CD4-positive, alpha-beta memory T cell (primary cell): ENCODE measurements at places on chromosomes 6 and 20.

DNA sequence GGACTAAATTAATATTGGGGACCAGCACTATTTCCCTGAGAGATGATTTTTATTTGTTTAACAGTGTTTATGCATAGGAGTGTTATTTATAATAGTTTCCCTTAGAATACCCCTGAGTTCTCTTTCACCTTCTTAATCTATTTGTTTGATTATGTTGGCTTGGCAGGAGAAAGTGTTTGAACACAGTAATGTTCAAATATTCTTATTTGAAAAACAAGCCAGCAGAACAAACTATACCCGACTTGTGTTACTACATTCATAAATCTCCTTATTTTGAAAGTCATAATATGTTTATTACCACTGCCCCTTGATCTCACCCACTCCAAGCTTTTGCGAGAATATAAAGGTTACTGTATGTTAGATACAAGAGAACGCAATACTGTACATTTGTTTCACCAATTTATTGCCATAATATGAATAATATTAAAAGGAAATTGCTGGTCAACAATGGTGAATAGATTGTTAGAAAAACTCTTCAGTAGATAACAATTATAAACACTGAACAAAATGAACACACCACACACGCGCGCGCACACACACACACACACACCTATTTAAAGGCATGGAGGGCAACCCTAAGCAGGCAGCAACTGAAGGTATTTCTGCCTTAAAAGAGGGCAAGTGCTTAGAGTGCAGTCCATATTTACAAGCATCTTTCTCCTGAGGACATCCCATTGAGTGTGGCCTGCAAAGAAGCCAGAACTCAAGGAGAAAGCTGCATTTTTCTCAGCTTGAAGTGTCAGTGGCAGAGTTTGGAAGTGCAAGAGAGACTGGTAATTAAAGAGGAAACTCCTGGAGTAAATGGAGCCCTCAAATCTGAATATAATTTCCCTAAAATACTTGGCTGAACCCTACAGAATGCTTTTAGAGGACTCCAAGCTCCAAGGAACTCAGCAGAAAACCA, 279.4 kb upstream of the MAN1A1 start:
- no peak for DNase-seq

DNA sequence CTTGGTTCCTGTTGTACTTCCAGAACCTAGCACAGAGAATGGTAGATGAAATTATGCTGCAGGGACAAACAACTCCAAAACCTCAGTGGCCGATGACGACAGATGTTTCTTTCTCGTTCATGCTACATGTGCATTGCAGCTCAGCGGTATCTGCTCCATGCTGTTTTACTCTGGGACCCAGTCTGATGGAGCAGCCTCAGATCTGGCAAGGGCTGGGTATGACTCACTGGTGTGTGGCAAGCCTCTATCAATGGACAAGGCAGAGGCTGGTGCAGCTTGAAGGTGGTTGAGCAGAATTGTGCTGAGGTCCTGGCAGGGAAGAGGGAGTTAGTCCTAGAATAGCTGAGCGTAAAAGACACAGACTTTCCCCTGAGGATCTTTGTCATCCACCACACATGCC, 10.3 kb upstream of the BLCAP start:
- DNase-seq, result no peak

GRCh38 chr6:134605034-134605433, 287.1 kb upstream of the SGK1 start:
- DNase-seq, result no peak

- peak; percentile 71 for DNase-seq
Measured at GRCh38 chr6:31901415-31901952, 402 bp downstream of the ZBTB12 start.

DNA sequence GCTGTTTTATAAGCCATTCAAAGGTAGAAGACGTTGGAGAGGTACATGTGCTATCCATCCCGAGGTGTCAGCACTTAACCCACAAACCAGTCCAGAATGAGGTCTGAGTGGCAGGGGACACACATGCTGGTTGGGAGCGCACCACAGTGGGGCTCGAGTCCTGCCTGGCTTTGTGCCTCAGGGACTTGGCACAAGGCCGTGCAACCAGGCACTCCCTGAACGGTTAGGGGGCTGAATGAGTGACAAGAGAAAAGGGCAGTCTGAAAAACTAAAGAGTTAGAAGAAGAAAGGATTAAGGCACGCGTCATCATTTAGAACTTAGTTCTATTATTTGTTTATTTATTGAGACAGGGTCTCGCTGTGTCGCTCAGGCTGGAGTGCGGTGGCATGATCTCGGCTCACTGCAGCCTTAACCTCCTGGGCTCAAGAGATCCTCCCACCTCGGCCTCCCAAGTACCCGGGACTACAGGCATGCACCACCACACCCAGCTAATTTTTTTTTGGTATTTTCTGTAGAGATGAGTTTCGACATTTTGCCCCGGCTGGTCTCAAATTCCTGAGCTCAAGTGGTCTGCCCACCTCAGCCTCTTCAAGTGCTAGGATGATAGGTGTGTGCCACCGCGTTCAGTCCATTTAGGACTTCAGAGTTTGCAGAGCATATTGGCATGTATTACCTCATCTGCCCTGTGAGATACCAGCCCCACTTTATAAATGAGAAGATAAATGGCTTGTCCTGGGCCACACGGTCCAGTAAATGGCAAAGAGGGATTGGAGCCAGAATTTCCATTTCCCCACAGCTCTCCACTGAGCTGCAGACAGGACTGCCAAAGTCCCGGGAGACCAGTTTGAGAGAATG, 47.4 kb upstream of the IRF4 start:
- no peak for DNase-seq

DNA sequence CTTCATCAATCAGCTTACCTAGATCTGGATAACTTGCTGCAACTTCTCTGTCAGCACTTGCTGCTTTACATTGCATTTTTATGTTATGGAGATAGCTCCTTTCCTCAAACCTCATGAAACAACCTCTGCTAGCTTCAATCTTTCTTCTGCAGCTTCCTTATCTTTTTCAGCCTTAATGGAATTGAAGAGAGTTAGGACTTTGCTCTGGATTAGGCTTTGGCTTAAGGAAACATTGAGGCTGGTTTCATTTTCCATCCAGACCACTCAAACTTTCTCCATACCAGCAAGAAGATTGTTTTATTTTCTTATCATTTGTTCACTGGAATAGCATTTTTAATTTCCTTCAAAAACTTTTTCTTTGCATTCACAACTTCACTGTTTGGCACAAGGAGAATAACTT, 48.8 kb upstream of the PAK5 start:
- no peak for DNase-seq

- no peak for DNase-seq
Measured at GRCh38 chr20:24917056-24917455, 32.0 kb upstream of the CST7 start.

DNA sequence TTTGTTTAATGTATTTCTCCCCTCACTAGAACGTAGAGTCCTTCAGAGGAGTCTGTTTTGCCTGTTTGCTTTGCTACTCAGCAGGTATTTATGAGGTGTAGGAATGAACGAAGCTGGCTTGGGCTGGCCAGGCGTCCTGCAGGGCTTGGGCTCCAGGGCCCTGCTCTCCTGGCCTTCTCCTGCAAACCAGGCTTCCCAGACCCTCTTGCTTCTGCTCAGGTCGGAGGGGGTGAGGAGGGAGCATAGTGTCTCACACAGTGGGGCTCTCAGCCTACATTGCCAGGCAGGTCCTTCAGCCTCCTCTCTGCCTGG, 24.6 kb upstream of the MLN start:
- DNase-seq, result no peak

- DNase-seq, result no peak
Measured at GRCh38 chr6:21753241-21754108, 159.9 kb downstream of the SOX4 start.

DNA sequence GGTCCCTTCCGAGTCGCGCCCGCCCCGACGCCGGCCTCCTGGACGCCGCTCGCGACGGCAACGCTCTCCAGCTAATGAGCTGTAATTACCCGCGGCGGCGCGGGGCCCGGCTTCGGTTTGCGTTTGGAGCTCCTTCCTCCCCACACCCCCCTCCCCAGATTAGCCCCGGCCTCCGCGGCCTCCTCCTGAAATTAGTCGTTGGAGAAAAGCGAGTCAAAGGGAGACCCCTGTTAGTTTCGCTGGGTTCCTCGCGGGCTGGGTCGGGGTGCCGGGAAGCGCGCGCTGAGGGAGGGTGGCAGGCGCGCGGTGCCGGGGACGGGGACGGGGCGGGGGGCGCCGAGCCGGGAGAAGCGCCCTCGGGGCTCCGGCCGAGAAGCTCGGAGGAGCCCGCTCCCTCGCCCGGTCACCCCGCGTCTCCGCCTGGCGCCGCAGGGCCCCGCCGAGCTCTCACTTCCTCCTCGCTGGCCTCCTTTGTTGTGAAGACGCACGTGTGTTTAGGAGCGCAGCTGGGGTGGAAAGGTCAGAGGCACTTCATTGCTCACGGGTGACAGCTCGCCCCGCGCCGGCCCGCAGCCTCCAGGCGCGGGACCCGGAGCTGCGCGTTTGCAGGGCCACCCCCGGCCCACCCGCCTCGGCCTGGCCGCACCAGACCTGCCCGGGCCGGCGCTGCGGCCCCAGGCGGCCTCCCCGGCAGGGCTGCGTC, 4.9 kb downstream of the FOXC1 start:
- DNase-seq, result no peak

DNA sequence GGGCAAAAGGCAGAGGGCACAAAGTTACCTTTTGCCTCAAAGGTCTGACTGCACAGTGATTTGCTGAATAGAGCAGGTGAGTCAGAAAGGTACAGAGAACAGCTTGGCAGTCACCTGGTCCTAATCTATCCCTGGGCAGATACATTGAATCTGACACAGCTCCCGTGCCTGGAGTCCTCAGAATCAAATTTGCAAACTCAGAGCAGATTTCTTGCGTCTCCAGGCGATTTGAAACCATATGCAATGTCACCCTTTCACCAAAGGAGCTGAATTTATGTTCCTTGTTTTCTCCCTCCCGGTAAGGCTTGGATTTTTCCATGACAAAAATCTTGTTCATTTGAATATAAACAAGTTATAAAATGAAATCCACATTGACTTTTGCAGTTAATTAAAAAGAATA, 81.6 kb upstream of the SNAP25 start:
- DNase-seq, result no peak
